Activated CD4-positive, alpha-beta T cell treated with anti-CD3 and anti-CD28 coated beads, Interleukin-2, amount 10 ng/mL, durations not matched to agents 24 days and 14 days (primary cell): ENCODE measurements at places on chromosomes 12 and 14. TPM values are rescaled to one million over a fixed set of nuclear protein-coding genes. Genes with fewer than 3 reads are reported as not detected.

The CCDC59 gene
- 101 and 102 TPM in 2 replicates for total RNA-seq

The HNF1A gene
- total RNA-seq, result not detected in 2 replicates

The WASHC4 gene
- total RNA-seq, result 31.5 and 36.5 TPM in 2 replicates

DNA sequence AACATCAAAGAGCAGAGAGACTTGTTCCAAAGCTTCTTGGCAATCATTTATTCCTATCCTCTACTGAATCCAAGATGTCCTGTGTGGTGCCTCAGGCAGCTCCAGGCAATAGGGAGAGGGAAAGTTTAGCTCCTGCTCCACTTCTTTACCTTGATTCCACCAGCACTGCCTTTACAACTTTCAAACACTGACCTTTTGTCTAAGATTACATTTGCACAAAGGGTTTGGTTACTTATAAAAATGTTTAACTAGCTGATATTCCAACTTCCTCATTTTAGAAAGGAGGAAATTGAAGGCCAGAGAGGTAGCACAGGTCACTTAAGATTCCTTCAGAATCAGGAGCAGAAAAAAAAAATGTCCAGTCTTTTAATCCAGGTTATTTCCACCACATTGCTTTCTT, 192.7 kb downstream of the BTG1 start:
- DNase-seq, result no peak

GRCh38 chr12:16913832-16914490, 308.0 kb upstream of the LMO3 start:
- DNase-seq, result no peak

GRCh38 chr12:126219654-126220279, 1154.5 kb downstream of the AACS start:
- no peak for DNase-seq

GRCh38 chr12:43903686-43904085, 67.8 kb downstream of the TMEM117 start:
- no peak for DNase-seq

DNA sequence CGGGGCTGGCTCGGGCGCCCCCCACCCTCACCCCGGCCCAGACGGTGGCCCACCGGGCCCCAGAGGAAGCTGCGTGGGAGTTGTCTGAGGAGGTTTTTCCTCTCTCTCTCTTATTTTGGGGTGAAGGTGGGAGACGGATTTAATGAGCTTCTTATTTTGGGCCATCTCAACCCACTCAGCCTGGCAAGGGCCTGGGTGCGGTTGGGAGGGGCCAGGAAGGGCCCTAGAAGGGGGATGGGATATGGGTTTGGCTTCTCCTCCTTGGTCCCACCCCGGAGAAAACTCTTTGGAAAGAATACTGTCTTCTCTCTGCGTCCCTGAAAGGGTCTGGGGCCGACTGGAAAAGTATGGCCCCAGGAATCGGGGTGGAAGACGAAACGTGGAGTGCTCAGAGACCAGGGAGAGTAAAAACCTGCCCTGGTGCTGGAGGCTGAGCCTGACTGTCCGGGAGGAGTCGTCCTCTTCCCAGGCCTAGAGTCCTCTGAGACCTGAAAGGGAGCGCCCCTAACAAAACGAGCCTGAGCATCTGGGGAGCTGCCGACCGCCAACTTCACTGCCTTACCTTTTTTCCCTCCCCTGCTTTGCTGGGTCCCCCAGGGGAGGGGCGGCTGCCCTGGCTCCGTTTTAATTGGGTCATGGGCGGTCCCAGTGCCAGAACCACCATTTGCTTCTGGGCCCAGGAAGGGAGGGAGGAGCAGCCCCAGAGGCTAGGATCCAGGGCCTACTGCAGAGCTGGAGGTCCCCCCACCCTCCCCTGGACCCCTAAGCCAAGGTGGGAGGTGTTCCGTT, 1.6 kb downstream of the MMP14 start:
- DNase-seq, result no peak

DNA sequence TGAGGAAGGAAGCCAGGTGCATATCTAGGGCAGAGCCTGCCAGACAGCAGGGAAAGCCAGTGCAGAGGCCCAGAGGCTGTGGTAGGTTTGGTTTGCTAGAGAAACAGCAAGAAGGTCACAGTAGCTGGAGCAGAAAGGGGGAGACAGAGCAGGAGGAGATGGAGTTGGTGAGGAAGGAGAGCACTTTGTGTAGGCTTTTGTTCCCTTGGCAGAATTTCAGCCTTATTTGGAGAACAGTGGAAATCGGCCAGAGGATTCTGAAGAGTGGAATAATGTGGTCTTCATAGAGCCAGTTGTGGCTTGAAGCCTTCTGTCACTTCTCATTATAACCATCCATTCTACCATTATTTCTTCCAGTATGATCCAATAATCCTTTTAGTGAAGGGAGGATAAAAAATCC, 212.9 kb upstream of the FAR2 start:
- no peak for DNase-seq

- DNase-seq, result no peak
Observed at GRCh38 chr12:50747817-50748216, 16.1 kb upstream of the ATF1 start.
